ENCODE measurements at places on chromosomes 11 and 22.

- no peak for DNase-seq
These were observed 681.3 kb downstream of the NTM start for GRCh38 chr11:132051704-132052103.

GRCh38 chr22:23903328-23903971 lies 9.3 kb downstream of the MIF start:
- no peak for DNase-seq

DNA sequence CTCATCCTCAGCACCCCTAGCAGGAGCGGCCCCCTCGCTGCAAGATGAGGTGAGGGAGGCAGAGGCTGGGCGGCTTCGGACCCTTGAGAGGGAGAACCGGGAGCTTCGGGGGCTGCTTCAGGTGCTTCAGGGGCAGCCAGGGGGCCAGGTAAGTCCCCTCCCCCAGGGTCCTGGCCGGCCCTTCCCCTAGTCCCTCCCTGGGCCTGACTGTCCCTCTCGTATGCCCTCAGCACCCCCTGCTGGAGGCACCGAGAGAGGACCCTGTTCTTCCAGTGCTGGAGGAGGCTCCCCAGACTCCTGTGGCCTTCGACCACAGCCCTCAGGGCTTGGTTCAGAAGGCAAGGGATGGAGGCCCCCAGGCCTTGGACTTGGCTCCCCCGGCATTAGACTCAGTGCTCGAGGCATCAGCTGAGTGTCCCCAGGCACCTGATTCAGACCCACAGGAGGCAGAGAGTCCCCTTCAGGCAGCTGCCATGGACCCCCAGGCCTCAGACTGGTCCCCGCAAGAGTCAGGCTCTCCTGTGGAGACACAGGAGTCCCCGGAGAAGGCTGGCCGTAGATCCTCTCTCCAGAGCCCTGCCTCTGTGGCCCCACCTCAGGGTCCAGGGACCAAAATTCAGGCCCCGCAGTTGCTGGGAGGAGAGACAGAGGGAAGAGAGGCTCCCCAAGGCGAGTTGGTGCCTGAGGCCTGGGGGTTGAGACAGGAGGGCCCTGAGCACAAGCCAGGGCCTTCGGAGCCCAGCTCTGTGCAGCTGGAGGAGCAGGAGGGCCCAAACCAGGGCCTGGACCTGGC lies 4.0 kb downstream of the CCDC88B start:
- DNase-seq = no peak

DNA sequence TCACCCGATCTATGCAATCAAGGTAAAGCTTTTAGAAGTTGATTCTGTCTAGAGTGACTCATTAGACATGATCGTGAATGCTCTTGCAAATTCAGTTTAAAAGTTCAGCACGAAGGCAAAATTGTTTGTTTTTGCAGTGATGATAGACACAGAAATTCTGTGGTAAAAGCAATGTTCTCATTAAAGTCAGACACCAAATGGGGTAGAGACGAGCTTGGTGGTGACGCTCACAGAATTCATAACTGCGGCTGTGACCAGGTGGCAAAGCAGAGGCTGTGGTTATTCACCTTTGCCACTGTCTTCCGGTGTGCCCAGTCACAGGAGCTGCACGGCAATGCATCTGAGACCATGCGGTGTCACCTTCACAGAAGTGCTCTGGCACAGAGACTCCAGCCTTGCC lies 83.4 kb downstream of the WNT7B start:
- no peak for DNase-seq

All from breast epithelium (tissue), 4 donors.